ENCODE measurements at places on chromosomes 2 and 18.

- DNase-seq = no peak
Measured at GRCh38 chr2:234102112-234102511, 51.6 kb downstream of the SPP2 start.

DNA sequence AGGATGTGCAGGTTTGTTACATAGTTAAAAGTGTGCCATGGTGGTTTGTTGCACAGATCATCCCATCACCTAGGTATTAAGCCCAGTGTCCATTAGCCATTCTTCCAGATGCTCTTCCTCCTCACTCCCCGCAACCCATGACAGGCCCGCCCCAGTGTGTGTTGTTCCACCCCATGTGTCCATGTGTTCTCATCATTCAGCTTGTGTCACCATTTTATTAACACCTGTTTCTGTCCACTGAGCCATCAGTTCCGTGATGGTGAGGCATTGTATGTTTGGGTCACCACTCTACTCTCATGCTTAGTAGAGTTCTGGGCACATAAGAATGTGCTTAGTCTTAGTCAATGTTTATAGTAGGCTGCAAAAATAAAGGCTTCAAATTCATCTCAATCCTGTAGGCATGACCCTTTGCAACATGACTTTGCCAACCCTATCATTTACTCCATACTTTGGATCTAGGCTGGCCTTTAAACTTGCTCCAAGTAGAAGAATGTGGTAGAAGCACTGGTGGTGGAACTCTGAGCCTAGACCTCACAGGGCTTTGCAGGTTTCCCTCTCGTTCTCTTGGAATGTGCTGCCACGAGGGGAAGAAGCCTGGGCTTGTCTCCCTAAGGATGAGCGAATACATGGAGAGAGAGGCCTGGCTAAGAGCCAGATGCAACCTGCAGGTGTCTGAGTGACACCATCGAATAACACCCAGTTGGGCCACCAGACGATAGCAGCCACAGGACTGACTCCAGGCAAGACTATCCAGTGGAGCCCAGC, 161.5 kb downstream of the NAPG start:
- no peak for DNase-seq

- DNase-seq = no peak
Measured at GRCh38 chr18:73835656-73836364, 311.8 kb downstream of the FBXO15 start.

- no peak for DNase-seq
Measured at GRCh38 chr2:76288146-76288545, 577.4 kb upstream of the GCFC2 start.

GRCh38 chr18:25726298-25726697, 364.1 kb downstream of the SS18 start:
- no peak for DNase-seq

GRCh38 chr2:188813315-188813714, 160.9 kb upstream of the COL3A1 start:
- DNase-seq = no peak

GRCh38 chr18:49968644-49969309, 155.4 kb upstream of the ACAA2 start:
- DNase-seq = no peak

- no peak for DNase-seq
Measured at GRCh38 chr2:149330127-149331022, at the start of gene LYPD6. LYPD6 (plus strand) TSS chr2:149330587; CDS start chr2:149437709, 107,122 bp downstream.

DNA sequence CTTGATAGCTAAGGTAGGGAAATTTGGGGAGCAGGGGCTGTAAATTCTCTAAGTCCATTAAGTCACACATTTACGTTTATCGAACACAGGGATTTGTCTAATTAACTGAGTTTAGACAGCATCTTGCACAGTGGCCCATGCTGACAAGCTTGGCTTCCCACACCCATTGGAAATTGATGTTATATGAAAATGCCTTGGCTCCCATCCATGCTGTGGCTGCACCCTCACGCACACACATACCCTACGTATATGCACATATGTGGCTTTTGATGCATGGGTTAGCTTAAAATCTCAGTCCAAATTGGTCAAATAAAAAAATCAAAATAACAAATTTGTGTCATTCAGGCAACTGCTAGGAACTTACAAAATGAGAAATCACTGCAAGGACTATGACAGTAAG, 37.8 kb downstream of the SEC11C start:
- no peak for DNase-seq

DNA sequence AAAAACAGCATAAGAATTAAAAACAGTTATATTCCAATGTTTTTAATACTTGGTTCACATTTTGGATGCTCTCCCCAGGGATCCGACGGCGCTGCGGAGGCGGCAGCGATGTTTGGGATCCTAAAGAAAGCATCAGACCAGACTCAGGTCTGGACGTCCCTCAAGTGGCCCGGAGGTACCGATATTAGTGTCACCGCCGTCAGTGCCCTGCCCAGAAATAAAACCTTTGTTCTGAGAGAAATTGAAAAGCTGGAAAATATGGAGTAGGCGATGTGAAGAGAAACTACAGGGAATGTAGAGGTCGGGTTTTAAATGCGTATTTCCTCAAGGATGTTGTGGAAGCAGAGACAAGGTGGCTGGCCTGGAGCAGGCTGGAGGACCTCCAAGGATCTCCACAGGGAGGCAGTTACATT, 683 bp upstream of the TBC1D8 start:
- DNase-seq = no peak

GRCh38 chr2:6806604-6807003, 59.1 kb downstream of the CMPK2 start:
- no peak for DNase-seq

All from activated T-cell treated with anti-CD3 and anti-CD28 coated beads, Interleukin-2, amount 50 U/mL, for 72 hours (primary cell).